Activated naive CD8-positive, alpha-beta T cell treated with anti-CD3 and anti-CD28 coated beads for 36 hours (primary cell): ENCODE measurements at places on chromosomes 7 and 10. TPM values are rescaled to one million over a fixed set of nuclear protein-coding genes. Genes with fewer than 3 reads are reported as not detected.
A peak's percentile ranks its signal among the peaks of the same experiment; 100 is the strongest.

The OR9A2 gene
- total RNA-seq: not detected

- DNase-seq: no peak
Observed at GRCh38 chr7:44958645-44959344, 20.0 kb downstream of the MYO1G start.

The AMZ1 gene
- 0.04 TPM for total RNA-seq

The TLL2 gene
- 0.12 TPM for total RNA-seq

GRCh38 chr7:35988105-35988504, 164.9 kb upstream of the EEPD1 start:
- DNase-seq: no peak

- DNase-seq: no peak
Observed at GRCh38 chr7:110885474-110885873, 205.5 kb upstream of the LRRN3 start.

DNA sequence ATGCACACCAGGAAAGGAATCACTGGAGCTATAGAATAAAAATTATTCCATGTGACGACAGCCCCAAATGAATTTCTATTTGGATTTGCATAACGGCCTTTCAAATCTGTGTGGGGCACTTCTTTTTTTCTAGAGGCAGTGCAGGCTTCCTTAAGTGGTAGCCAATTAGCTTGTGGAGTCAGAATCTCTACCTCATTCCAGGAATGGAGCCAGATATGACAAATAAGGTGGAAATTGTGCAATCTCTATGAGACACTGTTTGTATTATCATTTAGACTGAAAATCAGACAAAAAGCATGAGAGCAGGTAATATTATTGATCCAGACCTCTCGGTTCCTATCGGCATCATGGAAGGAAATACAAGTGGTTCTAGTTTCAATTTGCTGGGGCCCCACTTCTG, 78.7 kb downstream of the BEND7 start:
- DNase-seq: no peak

The NUTM2D gene
- total RNA-seq: 1.9 TPM

The AKR1C8 gene
- 0.22 TPM for total RNA-seq

The LARP4B gene
- total RNA-seq: 106 TPM

The PRSS37 gene
- not detected for total RNA-seq

The KNDC1 gene
- not detected for total RNA-seq

GRCh38 chr7:80722616-80723195, 84.3 kb downstream of the CD36 start:
- no peak for DNase-seq

The LRRD1 gene
- total RNA-seq: not detected

GRCh38 chr7:26543951-26544350, 252.3 kb downstream of the SNX10 start:
- no peak for DNase-seq

- peak; percentile 76 for DNase-seq
Observed at GRCh38 chr10:118850418-118851061, 95.8 kb upstream of the CACUL1 start.

DNA sequence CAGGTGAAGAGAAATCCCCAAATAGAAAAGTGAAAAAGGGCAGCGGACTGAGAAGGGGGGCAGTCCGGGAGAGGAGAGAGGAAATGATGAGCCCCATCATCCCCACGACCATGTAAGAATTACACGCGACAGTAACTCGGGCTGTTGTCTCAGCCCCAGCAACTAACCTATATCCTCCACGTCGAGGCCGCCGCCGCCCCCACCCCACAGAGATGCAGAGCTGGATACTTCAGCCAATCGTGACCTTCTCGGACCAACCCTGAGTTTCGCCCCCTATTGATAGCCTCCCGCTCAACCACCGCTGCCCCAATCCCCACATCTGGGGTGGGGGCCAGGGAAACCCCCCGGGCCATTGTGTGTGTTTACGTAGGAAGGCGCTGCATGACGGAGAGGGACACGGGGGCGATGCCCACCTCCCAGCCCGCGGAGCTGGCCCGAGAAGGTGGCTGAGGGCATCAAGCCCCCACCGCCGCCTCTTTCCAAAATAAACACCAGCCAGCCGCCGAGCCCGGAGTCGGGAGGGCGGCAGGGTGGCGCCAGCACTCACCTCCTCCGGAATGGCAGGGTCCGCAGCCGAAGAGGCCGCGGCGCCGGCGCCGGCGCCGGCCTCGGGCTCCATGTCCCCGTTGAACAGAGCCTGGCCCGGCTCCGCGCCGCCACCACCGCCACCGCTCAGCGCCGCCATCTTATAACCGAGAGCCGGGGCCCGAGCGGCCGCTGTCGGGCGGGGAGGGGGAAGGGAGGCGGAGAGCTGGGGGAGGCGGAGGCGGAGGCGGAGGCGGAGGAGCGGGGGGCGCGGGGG, 509 bp downstream of the BRAF start:
- DNase-seq: peak; percentile 66

The GNGT1 gene
- total RNA-seq: not detected

GRCh38 chr10:102585026-102585425, 59.3 kb upstream of the TRIM8 start:
- no peak for DNase-seq

The CPN1 gene
- total RNA-seq: not detected

DNA sequence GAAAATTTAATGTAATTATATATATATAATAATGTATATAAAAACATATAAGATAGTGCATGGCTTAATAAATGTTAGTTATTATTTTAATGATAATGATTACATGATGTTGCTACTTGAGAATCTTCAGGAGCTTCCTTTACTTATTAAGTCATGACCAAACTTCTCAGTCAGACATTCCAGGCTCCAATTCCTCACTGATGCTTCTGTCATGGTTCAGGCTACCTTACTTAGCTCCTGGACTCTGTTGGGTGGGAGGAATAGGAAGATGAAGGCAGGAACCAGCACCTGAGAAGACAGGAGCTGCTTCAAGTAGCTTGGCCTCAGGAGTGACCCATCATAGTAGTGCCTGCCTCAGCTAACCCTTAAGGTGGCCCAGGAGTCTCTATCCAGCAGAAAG, 55.0 kb upstream of the EEPD1 start:
- DNase-seq: no peak

GRCh38 chr7:85529201-85529600, 342.3 kb upstream of the SEMA3D start:
- no peak for DNase-seq

The CDK5 gene
- total RNA-seq: 16.0 TPM

- DNase-seq: no peak
Observed at GRCh38 chr7:50400114-50400513, 50.0 kb downstream of the FIGNL1 start.

- DNase-seq: no peak
Observed at GRCh38 chr7:88146616-88147015, 73.2 kb downstream of the SRI start.

The CYP2C19 gene
- total RNA-seq: not detected

DNA sequence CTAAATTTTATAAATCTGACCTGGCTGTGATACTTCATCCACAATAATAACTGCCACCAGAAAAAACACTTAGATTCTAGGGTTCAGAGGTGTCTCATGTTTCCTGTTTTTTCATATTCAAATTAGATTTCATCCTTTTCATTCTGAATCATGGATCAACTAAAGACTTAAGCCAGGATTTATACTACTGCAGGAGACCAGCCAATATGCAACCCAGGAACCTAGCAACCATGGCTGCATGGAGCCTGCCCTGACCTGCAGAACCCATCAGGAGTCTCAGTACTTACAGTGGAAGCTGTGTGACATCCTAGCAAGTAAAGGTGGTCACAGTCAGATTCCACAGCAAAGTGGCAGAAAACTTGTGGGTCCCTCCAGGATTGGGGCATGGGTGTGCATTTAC, 40.5 kb upstream of the RNF148 start:
- DNase-seq: no peak

The ZNF679 gene
- not detected for total RNA-seq

GRCh38 chr7:30905078-30906012, 6.3 kb upstream of the AQP1 start:
- no peak for DNase-seq

- peak; percentile 78 for DNase-seq
Observed at GRCh38 chr7:45196374-45196773, 38.8 kb downstream of the RAMP3 start.

DNA sequence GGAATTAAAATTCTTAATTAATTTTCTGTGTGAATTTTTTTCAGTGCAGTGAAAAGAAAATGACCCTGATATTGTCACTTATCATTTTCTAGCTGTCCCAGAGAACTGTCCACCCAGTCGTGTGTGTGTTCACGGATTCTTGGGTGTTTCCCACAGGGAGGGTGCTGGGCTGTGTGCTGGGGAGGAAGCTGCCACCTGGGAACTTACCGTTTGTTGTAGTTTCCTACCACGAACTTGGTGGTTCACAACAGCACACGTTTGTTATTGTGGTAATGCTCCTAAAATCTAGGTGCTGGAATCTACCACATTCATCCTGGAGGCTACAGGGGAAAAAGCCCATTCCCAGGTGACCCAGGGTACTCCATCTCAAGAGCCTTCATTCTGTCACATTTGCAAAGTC, 276.1 kb downstream of the GLRX3 start:
- no peak for DNase-seq

DNA sequence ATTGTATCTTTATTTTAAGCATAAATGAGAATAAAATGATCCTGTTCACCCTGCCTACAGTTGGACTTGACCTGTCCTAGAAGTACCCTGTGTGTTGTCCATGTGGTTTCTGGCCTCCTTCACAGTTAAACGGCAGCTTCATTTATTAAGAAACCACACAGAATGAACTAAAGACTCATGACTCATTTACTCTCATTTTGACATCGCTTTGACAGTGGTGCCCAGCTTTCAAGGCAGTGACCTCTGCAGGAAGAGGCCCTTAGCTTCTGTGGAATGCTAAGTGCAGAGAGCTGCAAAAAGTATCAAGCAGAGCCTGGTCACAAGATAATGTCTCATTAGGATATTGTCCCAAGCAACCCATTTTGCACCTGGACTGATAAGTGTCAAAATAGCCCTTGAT, 93.4 kb downstream of the AVL9 start:
- peak; percentile 28 for DNase-seq

The LOXL4 gene
- not detected for total RNA-seq

The GIGYF1 gene
- total RNA-seq: 45.2 TPM

The CYP3A5 gene
- total RNA-seq: not detected

The CYP3A7 gene
- total RNA-seq: not detected

DNA sequence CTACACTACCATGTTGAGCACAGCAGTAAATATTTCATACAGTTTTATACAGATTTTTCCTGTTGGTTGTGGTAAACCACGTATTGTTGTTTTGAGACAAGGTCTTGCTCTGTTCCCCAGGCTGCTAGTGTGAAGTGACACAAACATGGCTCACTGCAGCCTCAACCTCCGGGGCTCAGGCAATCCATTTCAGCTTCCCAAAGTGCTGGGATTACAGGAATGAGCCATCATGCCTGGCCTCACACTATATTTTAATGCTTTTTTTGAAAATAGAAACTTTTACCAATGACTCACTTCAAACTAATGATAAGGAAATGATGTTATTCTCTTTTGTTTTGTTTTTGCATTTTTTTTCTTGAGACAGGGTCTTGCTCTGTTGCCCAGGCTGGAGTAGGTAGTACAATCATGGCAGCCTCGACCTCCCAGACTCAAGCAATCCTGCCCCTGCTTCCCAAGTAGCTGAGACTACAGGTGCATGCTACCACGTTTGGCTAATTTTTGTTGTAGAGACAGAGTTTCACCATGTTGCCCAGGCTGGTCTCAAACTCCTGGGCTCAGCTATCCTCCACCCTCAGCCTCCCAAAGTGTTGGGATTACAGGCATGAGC, 210.6 kb downstream of the TPST1 start:
- DNase-seq: no peak

GRCh38 chr7:78368771-78369170, 570.2 kb downstream of the PHTF2 start:
- no peak for DNase-seq

DNA sequence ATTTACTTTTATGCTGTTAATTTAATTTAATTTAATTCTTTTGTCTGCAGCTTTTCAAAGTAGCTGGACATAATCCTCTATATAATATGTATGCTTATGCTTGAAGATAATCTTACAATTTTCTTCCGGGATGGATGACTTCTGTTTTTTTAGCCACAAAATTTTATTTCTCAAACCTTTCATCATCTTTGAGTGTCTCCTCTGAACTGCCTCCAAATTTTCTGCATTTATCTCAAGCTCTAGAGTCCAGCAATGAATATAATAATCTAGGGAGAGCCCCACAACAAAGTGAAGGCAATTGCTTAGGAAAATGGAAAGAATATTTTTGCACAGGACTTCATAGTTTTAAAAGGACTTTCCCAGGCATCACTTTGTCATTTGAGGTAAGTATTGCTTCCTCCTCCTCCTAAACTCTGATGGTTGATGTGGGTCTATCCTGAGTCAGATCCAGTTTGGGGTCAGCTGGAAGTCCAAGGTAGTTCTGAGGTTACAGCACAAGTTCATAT, 53.7 kb upstream of the FAM3C start:
- DNase-seq: no peak

GRCh38 chr10:110803239-110803749, 68.4 kb upstream of the PDCD4 start:
- DNase-seq: no peak

The TBX20 gene
- total RNA-seq: not detected

DNA sequence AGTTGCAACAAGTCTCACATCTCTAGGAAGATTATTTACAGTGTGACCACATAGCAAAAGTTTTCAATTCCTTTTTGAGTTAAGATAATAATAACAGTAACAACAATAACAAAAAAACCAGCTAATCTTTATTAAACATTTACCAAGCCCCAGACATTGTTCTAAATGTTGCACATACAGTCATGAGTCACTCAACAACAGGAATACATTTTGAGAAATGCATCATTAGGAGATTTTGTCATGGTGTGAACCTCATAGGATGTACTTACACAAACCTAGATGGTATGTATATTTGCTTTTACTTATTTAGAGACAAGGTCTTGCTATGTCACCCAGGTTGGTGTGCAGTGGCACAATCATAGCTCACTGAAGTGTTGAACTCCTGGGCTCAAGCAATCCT, 52.0 kb downstream of the SPAM1 start:
- DNase-seq: no peak

GRCh38 chr10:44883593-44884331, 27.4 kb upstream of the TMEM72 start:
- DNase-seq: no peak

DNA sequence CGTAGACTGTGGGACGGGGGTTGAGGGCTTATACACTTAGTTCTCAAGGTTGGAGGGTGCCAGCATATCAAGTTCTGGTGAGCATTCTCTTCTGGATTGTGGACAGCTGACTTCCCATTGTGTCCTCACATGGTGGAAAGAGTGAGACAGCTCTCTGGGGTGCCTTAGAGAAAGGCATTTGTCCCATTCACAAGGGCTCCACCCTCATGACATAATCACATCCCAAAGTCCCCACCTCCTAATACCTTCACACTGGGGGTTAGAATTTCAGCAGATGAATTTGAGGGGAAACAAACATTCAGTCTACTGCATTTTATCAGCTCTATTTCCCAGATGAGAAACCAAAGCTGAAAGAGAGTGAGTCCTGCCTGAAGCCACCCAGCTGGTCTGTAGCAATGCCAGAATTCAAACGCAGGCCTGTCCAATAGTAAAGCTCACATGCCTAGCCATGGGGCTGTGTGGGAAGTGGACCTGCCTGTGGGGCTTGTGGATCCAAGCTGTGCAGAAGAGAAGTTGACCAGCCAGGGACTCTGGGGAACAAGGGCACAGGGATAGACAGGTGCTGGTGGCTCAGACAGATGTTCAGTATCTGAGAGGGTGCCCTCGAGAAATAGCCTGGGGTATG, 34.9 kb upstream of the LOXL4 start:
- DNase-seq: no peak

GRCh38 chr10:58399410-58399809, 14.2 kb downstream of the TFAM start:
- no peak for DNase-seq

GRCh38 chr10:116990276-116990800, 14.6 kb downstream of the SHTN1 start:
- DNase-seq: no peak
